A549 treated with ZK216348 at 1 μM for 4 hours (cell line): ENCODE measurements at places on chromosomes 5 and 9. TPM values are rescaled to one million over a fixed set of nuclear protein-coding genes. Genes with fewer than 3 reads are reported as not detected.

The LAMC3 gene
- total RNA-seq: 1.2 to 2.8 TPM (median 2.0 TPM) in 5 replicates

The ZNF354C gene
- total RNA-seq: 0.53 to 0.97 TPM (median 0.84 TPM) in 5 replicates

The LECT2 gene
- not detected in 5 replicates for total RNA-seq

The LPAR1 gene
- total RNA-seq: 17.0 to 23.1 TPM (median 21.3 TPM) in 5 replicates

The PDCD1LG2 gene
- total RNA-seq: 0.19 to 0.33 TPM (median 0.29 TPM) in 5 replicates

The IFNE gene
- total RNA-seq: 1.0 to 2.2 TPM (median 1.7 TPM) in 5 replicates

The TAF1L gene
- total RNA-seq: 0.02 TPM in 1 of 5 replicates, not detected in the others

The GLRA1 gene
- total RNA-seq: not detected in 5 replicates

The EFNA5 gene
- total RNA-seq: 18.9 to 27.3 TPM (median 26.4 TPM) in 5 replicates

The OBP2B gene
- total RNA-seq: not detected in 5 replicates

The NOL8 gene
- total RNA-seq: 27.2 to 36.9 TPM (median 30.4 TPM) in 5 replicates

The DRD1 gene
- 0.09 to 0.59 TPM (median 0.24 TPM) in 5 replicates for total RNA-seq

The OLFM1 gene
- 8.1 to 11.4 TPM (median 9.5 TPM) in 5 replicates for total RNA-seq

The FAM221B gene
- total RNA-seq: not detected in 5 replicates

The MYOT gene
- total RNA-seq: not detected in 5 replicates

The AFF4 gene
- total RNA-seq: 10.6 to 30.7 TPM (median 22.5 TPM) in 5 replicates

The ZDHHC12 gene
- total RNA-seq: 49.6 to 96.9 TPM (median 93.3 TPM) in 5 replicates

The WWC1 gene
- total RNA-seq: 72.5 to 100 TPM (median 88.8 TPM) in 5 replicates

The IFNA2 gene
- not detected in 5 replicates for total RNA-seq

The NRG2 gene
- total RNA-seq: 1.3 to 2.3 TPM (median 2.0 TPM) in 5 replicates

The TMEM252 gene
- not detected in 5 replicates for total RNA-seq

The TMEM215 gene
- total RNA-seq: not detected in 5 replicates

The RIGI gene
- total RNA-seq: 2.8 to 4.7 TPM (median 3.5 TPM) in 5 replicates

The NCS1 gene
- 28.4 to 55.9 TPM (median 48.8 TPM) in 5 replicates for total RNA-seq

The CDX1 gene
- total RNA-seq: not detected in 5 replicates

The PCDHB12 gene
- total RNA-seq: not detected in 5 replicates

The MAST4 gene
- total RNA-seq: 1.1 to 2.3 TPM (median 1.6 TPM) in 5 replicates

The SPINK14 gene
- total RNA-seq: not detected in 5 replicates

The PAPPA gene
- 23.7 to 46.1 TPM (median 34.7 TPM) in 5 replicates for total RNA-seq

The SMIM33 gene
- not detected in 5 replicates for total RNA-seq
